Epithelial cell of prostate (primary cell): ENCODE measurements at places on chromosomes 3 and 15.

- no peak for DNase-seq
These were observed 60.9 kb upstream of the DIPK2A start for GRCh38 chr3:143910756-143911155.

DNA sequence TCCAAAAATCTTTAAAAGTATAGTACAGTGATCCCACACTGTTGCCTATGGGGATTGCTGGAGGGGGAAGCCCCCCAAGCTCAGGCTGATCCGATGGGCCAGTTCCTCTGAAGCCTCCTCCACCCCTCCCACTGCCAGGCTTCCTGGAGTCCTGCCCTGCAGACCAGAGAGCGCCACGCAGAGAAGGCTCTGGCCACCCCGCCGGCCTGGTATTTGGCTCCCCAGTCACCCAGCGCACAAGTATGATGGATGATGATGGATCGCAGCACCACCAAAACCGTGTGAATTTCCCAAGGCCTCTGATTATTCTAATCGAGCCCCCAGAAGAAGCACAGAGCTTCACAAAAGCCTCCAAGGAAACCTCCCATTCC, 259.0 kb downstream of the MECOM start:
- DNase-seq: no peak

DNA sequence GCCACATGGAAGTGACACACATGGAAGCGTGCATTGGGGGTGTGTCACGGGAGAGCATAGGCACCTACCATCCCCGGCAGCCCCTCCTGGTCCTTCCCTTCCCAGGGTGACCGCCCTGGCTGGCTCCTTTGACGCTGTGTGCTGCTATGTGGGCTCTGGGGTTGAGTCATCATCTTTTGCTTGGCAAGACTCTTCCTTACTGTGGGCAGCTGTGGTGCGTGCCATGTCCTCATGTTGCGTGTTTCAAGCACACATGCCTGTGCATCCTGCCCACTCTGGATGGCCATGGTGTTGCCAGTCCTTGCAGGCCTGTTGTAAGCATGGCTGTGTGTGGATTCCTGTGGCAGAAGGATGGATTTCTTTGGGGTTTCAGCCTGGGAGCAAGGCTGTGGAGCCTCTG, 14.0 kb downstream of the PLXNA1 start:
- no peak for DNase-seq

DNA sequence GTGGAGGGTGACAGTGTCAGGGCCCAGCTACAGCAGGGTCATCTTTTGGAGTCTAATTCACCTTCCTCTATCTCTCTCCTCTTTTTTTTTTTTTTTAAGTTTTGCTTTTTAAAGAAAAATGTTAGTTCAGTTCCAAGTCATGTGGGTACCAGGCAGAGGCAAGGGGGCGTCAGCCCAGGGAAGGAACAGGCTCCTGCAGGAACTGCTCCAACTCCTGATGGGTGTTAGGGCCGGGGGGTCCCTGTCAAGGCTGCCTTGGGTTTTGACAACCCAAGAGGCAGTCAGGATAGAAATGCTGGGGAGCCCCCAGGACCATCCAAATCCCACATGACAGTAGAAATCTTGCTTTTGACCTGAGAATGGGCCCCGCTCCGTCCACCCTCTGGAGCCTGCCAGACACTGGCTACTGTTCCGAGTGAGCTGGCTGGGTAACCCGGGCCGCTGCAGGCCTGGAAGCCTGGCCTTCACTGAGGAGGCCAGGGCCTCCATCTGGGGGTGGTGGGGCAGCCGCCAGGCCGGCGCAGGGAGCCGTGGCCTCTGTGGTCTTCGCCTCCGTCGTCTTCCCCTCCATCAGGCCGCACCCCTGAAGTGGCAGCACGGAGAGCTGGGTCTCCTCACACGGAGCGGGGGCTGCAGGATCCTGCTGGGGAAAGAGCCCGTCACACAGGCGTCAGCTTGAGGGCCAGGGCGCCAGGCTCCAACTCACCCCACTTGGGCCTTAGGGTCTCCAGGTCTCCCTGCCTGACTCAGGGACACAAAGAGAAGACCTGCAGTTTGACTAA, 24.2 kb downstream of the RNU5B-1 start:
- no peak for DNase-seq

GRCh38 chr3:27079427-27080257, 289.5 kb downstream of the NEK10 start:
- DNase-seq: no peak

DNA sequence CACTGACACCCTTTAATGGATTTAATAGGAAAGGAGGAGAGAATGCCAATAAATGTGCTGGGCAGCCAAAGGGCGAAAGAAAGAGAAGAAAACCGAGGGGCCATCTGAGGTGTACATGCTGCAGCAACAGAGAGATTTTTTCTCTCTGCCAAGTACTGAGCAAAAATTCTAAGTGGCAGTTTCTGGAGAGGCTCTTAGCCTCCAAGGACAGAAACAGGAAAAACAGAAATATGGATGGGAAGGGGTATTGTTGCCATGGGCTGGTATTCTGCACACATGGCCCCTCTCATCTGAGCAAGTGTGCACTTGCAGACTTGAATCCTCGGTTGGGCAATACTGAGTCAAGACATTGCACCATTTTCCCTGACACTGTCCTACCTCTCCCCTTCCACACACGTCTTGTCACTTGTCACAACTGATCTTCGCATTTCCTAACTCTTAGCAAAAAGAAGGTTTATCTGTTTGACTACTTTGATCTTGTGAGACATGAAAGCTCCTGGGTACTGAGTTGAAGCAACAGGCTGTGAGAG, 73.9 kb downstream of the PRICKLE2 start:
- DNase-seq: no peak

GRCh38 chr3:10303785-10304184, 11.0 kb upstream of the GHRL start:
- DNase-seq: no peak
